ENCODE measurements at places on chromosomes 6 and 20. TPM values are rescaled to one million over a fixed set of nuclear protein-coding genes. Genes with fewer than 3 reads are reported as not detected.

- DNase-seq, result peak; percentile 56
- H3K27ac ChIP-seq, result no peak overlapping the region
- H3K36me3 ChIP-seq, result no peaks in the 10 kb centered on the region
- no peak overlapping the region for H3K4me3 ChIP-seq
- no peaks in the 10 kb centered on the region for H3K27me3 ChIP-seq
- peaks cover 10% of the 10 kb centered on the region for H3K4me1 ChIP-seq
These were observed 29.6 kb upstream of the MRGBP start for GRCh38 chr20:62766716-62767115.

The FAM217A gene
- total RNA-seq, result 30.6 TPM

DNA sequence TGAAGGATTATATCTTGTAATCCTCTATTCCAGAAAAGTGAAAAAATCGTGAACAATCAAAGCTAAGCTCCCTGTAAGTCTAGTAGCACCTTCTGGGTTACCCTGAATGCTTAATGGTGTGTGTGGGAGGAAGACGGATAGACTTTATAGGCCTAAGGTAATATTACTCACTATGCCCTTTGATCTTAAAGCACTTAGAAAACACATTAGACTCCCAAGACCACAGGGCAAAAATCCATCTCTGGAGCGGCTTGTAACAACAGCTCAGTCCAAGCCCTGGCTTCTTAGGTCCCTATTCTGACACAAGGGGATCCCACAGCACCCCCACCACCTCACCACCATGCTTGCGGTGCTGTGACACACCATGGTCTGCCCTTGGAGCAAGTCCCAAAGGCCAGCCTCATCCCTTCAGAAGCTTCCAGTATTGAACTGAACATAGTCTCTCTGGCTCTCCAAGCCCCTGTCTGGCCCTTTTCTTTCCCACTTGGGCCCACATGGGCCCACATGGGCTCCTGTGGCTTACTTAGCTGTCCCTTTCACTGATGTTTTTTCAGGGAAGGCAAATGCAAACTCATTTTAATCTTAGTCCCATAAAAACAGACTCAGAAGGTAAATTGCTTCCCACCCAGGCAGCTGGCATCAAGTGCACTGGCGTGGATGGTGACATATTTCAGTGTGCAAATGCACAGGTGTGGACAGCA, 28.3 kb downstream of the C6orf132 start:
- no peak for DNase-seq
- no peaks in the 10 kb centered on the region for H3K27me3 ChIP-seq
- no peak overlapping the region for H3K4me3 ChIP-seq
- no peaks in the 10 kb centered on the region for H3K36me3 ChIP-seq

GRCh38 chr6:131065824-131066171, 2.8 kb upstream of the EPB41L2 start:
- H3K4me1 ChIP-seq, result peaks cover 7% of the 10 kb centered on the region
- H3K4me3 ChIP-seq, result no peak overlapping the region

The SPATS1 gene
- total RNA-seq, result 13.1 TPM

The PSORS1C2 gene
- total RNA-seq, result not detected

DNA sequence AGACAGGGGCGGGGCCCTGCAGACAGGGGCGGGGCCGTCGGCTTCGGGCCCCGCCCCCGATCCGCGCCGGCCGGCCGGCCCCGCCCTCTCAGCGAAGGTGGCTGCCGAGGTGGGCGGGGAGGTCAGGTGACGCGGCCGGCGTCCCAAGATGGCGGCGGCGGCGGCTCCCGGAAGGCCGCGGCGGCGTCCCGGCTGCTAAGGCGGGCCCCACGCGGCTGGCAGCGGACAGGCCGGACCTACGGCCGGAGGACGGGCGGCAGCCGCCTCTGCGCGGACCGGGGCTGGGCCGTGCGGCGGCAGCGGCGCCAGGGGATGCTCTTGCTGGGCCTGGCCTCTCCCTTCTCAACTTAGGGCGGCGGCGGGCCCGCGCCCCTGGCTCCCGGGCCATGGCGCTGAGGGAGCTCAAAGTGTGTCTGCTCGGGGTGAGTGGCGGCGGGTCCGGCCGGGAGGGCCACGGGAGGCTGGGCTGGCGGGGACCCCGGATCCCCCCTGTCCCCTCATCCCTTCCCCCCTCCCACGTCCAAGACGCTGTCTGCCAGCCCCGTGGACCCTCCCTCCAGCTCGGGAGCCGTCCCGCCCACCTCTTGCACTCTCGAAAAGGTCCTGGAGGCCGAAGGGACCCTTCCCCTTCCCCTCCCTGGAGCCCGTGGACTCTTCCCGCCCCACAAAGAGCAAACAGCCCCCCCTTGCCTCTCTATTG, at the start of gene RAB22A:
TSS of gene RAB22A (plus strand) at position 125 of the 700 bp plus-strand sequence. CDS start at position 387, 262 bp downstream.
- H3K4me3 ChIP-seq, result peak within 1 kb of the TSS; percentile 98
- H3K27me3 ChIP-seq, result no peaks in the 10 kb centered on the region
- no peaks in the 10 kb centered on the region for H3K36me3 ChIP-seq
- peak within 1 kb of the TSS; percentile 83 for H3K27ac ChIP-seq
- H3K4me1 ChIP-seq, result peaks cover 6% of the 10 kb centered on the region
- peak; percentile 87 for DNase-seq

DNA sequence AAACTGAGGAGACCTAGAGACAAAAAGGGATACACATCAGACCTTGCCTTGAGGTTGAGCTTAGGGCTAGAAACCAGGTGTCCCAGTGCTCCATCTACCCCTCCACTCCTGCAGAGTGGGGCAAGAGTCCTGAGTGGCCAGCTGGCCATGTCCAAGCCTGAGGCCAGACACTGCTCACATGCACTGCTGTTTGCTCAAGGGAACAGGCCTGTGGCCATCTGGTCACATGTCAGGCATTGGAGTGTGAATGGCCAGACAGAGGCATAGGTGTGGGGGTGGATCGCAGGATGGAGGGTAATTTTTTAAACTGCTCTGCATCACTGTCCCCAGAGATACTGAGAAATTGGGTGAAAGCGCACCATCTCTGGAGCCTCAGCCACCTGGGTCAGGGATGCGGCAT, 30.5 kb downstream of the MAFB start:
- DNase-seq, result no peak
- H3K27ac ChIP-seq, result no peak overlapping the region
- H3K4me3 ChIP-seq, result no peak overlapping the region
- H3K36me3 ChIP-seq, result no peaks in the 10 kb centered on the region
- H3K27me3 ChIP-seq, result no peaks in the 10 kb centered on the region
- H3K4me1 ChIP-seq, result peaks cover 7% of the 10 kb centered on the region

DNA sequence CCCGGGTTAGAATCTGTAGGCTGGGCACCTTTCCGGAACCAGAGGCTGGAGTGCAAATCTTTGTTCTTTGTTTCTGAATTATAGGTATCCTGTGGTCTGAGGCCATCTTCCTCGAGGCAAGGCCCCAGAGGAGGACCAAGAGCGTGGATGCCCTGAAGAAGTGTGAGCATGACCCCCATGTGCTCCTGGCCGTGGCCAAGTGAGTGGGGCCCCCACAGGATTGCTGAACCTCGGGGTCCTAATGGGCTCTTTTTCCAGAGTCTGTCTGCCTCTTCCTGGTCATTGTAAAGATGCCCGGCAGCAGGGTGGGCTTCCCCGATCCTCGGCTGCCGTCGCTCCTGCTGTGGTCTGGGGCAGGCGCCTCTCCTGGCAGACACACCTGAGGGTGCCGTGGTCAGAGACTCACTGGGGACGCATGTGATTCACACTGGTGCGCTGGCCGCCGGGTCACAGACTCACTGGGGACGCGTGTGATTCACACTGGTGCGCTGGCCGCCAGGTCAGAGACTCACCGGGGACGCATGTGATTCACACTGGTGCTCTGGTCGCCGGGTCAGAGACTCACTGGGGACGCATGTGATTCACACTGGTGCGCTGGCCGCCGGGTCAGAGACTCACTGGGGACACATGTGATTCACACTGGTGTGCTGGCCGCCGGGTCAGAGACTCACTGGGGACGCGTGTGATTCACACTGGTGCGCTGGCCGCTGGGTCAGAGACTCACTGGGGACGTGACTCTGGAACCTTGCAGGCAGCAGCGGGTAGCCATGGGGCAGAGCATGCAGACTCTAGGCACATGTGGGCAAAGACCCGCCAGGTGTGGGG, 6.5 kb upstream of the C20orf204 start:
- no peaks in the 10 kb centered on the region for H3K27me3 ChIP-seq
- no peak overlapping the region for H3K27ac ChIP-seq
- H3K4me3 ChIP-seq, result no peak overlapping the region
- peaks cover 4% of the 10 kb centered on the region for H3K36me3 ChIP-seq

The RNF217 gene
- 33.3 TPM for total RNA-seq

DNA sequence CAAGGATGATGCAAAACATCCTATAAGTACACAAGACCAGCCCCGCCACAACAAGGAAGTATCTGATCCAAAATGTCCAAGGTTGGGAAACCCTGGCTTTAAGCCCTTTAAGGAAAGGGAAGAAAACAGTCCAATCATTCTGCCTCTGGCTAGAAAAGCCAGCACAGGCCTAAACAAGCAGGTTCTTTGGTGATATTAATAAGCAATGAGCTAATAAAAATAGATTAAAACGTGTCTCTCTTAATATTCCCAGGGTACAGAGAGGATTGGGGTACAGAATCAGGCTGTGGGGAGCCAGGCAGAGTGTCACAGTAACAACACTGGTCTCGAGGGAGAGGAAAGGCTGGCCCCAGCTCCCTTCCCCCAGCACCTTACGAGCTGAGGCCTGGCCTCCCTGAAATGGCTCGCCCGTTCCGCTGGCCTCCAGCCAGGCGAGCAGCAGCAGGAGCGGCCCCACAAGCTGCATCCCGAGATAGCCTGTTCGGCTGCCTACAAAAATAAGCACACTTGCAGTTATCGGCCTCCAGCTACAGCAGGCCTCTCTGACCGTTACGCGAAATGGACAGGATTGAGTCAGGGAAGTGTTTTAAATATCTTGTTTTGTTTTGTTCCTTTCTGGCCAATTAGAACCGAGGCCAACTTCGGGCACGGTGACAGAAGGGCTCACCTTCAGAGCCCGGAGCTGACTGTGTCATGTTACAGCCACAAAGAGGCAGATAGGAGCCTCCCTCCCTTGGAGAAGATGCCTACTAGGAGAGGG, 4.0 kb upstream of the ZMYND8 start:
- H3K27me3 ChIP-seq, result no peaks in the 10 kb centered on the region
- DNase-seq, result peak; percentile 88
- H3K4me1 ChIP-seq, result peaks cover 66% of the 10 kb centered on the region

The APOBEC2 gene
- 1.2 TPM for total RNA-seq

The COL12A1 gene
- total RNA-seq, result 13.6 TPM

DNA sequence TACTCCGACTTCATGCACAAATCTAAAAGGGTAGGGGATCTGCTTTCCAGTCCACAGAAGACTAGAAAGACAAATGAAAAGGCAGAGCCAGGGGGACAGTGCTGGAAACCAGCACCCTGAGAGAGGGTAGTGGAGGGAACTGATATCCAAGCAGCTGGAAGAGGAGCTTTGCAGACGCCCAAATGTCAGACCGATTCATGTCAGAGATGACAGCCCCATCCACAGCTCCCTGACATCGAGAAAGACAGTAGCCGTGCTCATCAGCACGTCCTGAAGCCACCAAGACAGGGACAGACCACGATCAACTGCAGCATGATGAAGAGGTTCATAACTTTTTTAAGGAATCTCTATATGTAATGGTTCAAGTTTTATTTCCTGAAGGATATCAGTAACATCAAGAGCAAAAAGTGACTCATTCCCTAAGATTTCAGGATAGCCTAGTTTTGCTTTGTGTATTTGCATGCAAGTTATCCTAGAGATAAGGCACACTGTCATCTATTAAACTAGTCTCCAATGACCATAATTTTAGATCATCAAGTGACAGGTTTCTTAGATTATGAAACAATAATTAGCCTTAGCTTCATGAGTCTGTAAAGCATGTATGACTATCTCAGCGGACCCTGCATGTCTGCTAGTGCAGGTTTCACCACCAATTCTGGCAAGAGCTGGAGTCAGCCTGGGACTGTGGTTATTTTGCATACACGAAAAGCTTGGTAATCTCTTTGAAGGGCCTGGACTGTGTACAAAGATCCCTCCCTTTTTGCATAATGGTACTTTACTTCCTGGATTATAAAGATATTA, 43.0 kb downstream of the PRDM1 start:
- no peaks in the 10 kb centered on the region for H3K36me3 ChIP-seq
- no peak overlapping the region for H3K4me3 ChIP-seq
- H3K27me3 ChIP-seq, result no peaks in the 10 kb centered on the region
- DNase-seq, result no peak

GRCh38 chr6:104017410-104018381, 842.0 kb downstream of the HACE1 start:
- H3K27me3 ChIP-seq, result no peaks in the 10 kb centered on the region
- no peaks in the 10 kb centered on the region for H3K36me3 ChIP-seq
- H3K4me1 ChIP-seq, result no peaks in the 10 kb centered on the region
- no peak overlapping the region for H3K4me3 ChIP-seq
- no peak for DNase-seq
- H3K27ac ChIP-seq, result no peak overlapping the region
